ENCODE measurements at places on chromosomes 5 and 9.
A peak's percentile ranks its signal among the peaks of the same experiment; 100 is the strongest.

- peak; percentile 73 for DNase-seq
Measured at GRCh38 chr9:92634712-92635605, 35.0 kb downstream of the IPPK start.

DNA sequence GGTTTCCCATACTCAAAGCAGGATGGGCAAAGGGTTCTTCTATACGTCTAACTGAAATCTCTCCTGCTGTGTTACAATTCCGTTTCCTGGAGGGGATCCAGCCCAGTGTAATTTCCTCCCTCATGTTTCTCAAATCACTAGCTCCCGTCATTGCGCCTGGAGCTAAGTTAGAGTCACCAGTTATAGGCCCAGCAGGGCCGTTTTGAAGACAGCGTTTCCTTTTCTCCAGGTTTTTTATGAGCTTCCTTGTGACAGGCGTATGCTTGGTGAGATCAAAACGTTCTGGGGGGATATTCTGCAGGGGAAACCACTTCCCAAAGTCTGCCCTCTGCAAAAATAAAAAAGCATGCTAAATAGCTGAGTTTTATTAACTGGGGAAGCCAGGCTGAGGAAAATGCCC is 53.0 kb upstream of the WWC1 start:
- DNase-seq = no peak

DNA sequence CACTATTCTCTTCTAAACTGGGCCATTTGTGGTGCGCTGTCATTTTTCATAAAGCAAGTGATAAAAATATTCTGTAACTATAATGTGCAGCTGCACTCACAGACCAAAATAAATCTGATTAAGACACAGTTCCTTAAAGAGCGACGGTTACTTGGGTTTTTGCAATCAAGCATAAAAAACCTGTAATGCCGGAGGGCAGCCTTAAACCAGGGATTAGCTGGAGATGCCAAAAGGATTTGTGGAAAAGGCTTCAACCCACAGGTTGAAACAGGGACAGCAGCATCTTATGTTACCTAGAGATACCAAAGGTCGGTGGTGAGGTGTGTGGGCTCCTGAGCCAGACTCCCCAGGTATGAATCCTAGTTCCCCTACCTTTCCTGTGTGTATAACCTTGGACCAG is 49.3 kb downstream of the CTNND2 start:
- no peak for DNase-seq

GRCh38 chr5:135996611-135997010 is 32.2 kb upstream of the TGFBI start:
- no peak for DNase-seq

GRCh38 chr5:121426153-121426552 is 425.5 kb upstream of the FTMT start:
- no peak for DNase-seq

DNA sequence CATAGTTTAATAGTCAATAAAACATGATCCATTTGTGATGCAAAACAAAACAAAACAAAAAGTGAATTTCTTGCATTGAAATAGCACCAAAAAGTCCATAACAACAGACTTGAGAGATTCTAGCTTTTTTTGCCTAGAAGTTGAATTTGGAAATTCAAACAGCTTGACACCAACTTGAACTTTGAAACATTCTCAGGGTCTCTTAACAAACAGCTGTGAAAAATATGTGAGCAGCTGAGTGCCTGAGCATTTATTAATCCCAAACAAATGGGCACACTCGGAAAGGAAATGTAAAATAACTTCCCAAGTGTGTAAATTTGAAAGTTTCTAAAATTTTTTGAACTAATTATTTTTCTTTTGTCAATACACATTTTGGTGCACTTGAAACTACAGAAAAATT is 56.0 kb upstream of the HMHB1 start:
- DNase-seq = no peak

DNA sequence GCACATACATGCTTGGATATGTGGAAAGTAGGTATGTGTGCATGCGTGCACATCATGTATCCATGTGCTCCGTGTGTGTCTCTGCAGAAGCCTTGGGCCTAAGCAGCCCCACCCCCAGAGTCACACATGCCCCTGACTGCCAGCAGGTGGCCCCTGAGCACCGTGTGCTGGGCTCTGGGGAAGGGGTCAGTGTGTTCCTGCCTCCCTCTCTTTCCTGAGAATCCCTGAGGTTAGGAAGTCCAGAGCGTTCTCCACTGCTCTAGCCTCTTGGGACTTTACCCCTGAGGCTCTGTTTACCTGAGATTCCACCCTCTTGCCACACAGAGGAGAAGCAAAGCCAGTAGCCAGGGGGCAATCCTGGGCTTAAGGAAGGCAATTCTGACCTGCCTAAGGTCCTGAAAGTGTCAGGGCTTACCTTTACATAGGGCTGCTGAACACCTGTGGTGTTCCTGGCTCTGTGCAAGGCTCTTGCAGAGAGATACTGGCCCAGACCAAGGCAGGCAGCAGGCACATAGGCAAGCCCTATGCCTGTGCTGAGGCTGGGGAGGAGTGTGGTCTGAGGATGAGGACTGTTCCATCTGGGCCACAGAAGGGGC is 207.3 kb downstream of the TMEM38B start:
- no peak for DNase-seq

- no peak for DNase-seq
Measured at GRCh38 chr5:52177193-52177592, 610.5 kb upstream of the ITGA1 start.

DNA sequence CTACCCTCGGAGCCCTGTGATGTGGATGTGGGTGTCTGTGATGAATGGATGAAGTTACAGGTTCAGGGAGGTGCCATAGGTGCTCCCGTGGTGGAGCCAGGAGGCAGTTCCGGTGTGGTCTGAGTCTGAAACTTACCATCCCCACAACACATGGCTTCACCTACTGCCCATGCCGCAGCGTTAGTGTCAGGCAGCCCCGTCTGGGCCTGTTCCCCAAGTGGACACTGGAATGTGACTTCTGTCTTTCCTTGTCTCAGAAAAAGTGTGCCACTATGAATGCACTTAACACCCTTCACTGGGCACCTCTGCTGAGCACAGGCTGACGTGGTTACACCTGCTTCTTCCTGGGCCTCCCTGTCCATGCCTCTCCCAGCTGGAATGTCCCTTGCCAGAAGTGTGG is 8.6 kb downstream of the ANKRD33B start:
- DNase-seq = no peak

DNA sequence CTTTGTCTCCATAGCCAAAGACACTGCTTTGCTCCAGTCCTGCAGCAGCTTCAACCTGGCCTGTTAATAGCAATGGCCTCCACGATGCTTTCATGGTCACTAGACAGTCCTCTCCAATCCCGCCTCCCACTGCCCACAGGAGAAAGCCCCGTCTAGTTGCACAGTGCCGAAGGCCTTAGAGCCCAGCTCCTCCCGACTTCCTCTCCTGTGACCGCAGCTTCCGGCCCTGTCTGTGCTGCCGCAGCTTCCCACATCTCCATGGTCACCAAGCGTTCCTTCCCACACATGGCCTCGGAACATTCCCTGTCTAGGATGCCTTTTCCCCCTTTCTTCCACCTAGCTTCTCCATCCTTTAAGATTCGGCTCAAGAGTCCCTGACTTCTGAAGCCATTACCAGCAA is 23.4 kb downstream of the PCA3 start:
- no peak for DNase-seq

GRCh38 chr5:52892242-52892878 is 96.8 kb upstream of the ITGA2 start:
- DNase-seq = no peak

DNA sequence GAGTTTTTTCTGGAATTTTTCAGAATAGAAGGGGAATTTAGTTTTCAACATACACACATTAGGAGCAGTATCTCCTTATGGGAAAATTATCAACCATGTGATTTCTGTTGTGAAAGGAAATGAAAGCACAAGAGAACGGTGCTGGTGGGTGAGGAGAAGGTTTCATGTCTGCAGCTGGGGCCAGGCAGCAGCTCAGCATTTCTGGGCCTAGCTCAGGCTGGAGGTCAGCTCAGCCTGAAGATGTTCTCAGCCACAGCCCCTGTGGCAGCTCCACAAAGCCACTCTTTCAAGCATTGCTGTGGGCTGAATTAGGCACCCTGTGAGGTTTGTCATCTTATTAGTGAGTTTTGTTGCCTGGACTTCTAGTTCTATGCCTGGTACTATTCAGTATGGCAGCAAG is 90.3 kb downstream of the DIRAS2 start:
- no peak for DNase-seq

GRCh38 chr9:103037508-103038477 is 42.7 kb downstream of the CYLC2 start:
- DNase-seq = no peak

- DNase-seq = no peak
Measured at GRCh38 chr9:16135968-16136367, 583.1 kb downstream of the CCDC171 start.

DNA sequence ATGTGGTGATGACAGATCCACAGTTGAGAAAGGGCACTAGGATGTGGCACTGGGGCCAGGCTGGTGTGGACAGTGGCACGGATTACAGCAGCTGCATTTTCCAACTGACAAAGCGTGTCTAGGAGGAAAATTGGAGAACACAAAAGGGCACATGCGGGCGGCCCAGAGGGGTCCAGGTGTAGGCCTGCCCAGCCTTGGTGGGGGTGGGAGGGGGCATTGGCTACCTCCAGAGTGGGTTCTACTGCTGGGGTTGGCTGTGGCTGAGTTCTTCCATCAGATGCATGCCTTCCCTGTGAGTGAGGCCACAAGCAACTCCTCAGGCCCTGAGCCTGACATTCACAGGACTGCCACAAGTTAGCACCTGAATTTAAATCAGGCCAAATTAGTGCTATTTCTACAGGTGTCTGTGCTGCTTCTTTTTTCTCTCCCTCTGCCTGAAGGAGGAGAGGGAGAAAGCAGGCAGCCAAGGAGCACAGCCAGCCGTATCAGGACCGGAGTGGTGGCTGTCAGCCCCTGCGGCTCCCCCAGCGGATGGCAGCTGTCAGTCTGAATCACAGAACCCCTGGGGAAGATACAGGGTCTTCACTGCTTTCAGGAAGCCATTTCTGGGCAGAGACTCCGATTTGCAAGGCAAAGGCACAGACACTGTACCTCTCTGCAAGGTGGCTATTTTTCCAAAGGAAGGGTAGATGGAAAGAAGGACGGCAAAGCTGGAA is 464.2 kb downstream of the SPOCK1 start:
- no peak for DNase-seq

DNA sequence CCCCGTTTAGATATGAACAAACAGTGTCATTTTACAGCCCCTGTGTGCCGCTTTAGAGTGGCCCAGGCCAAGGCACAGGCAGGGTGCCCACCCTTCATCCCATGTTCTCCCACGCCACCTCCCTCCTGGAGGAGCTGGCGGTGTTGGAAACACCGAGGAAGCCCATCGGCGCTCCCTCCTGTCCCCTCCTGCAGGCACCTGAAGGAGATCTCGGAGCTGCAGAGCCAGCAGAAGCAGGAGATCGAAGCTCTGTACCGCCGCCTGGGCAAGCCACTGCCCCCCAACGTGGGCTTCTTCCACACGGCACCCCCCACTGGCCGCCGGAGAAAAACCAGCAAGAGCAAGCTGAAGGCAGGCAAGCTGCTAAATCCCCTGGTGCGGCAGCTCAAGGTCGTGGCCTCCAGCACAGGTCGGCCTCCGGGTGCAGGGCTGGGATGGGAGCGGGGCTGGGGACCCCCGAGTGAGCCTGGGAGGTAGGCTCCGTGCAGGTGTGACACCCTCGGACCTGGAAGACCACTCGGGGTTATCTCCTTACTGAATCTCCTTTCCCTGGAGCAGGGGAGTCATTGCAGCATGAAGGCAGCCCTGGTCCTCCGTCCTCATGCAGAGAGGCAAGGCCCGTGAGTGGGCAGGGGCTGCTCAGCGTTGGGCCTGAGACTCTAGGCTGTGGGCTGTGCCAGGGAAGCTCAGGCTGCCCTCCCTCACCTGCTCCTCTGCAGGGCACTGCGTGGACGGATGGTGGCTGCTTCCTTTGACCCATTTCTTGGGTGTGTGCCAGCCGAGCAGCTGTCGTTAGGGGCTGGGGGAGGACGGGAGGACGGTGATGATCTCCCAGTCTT is 113.9 kb downstream of the WNK2 start:
- no peak for DNase-seq

DNA sequence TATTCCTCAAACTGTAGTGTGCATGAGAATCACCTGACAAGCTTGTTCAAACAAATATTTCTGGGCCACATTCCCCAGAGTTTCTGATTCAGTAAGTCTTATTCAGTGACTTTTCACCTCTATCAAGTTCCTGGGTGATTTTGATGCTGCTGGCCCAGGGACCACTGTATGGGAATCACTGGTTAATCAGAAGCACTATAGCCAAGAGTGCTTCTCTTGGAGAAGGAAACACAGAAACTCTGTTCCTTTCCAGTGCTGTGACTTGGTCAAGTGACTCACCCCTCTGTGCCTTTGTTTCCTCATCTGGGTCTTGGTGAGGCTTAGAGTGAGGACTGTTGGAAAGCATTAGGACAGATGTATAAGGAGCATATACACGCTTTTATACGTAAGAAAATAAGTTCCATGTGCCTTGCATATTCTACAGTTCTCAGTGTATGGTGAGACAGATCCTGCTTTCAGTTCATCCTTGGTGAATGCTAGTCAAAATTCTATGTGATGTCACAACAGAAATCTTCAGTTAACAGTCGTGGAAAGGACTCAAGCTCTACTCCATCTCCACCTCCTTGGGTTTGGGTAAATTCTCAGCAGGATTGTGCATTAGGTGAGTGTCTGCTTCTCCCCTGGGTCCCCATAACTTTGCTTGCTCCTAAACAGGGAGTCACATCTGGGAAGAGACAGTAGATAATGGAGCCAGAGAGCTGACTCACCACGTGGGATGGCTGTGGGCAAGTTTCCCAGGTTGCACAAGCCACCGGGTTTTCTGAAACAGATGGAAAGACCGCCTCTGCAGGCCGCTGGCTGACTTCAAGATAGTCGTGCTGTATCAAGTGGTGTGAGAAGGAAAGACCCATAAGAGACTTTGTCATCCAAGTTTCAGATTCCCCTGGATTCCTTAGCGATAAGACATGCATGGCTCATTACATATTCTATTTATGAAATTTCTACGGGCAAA is 117.0 kb downstream of the NXNL2 start:
- DNase-seq = no peak

GRCh38 chr9:110825950-110826349 is 157.4 kb downstream of the MUSK start:
- no peak for DNase-seq

DNA sequence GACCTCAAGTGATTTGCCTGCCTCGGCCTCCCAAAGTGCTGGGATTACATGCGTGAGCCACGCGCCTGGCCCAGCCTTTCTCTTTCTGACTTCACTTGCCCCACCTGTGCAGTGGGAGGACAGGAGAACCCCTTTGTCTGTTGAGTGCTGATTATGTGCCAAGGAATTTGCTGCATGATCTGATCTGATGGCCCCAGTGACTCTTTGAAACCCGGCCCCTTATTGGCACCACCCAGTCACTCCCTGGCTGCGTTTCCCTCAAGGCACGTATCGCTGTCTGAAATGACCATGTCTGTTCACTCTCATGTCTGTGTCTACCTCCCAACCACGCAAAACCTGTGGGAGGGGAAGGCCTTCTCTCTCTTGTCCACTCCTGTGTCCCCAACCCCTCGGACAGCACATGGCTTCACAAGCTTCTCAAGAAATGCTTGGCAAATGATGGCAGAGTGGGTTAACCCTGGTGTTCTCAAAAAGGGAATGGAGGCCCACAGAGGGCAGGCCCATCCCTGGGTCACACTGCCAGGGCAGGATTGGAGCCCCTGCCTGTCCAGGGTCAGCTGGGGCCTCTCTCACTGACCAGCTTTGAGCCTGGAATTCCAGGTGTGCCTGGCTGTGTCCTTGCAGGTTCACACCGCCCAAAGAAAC is 21.9 kb downstream of the NEK6 start:
- DNase-seq = no peak

GRCh38 chr5:159301466-159301865 is 28.8 kb downstream of the IL12B start:
- DNase-seq = no peak

Data from CD4-positive, alpha-beta T cell (primary cell).